Thymus (tissue), 14 donors: ENCODE measurements at places on chromosomes 6 and 20. TPM values are rescaled to one million over a fixed set of nuclear protein-coding genes. Genes with fewer than 3 reads are reported as not detected.

DNA sequence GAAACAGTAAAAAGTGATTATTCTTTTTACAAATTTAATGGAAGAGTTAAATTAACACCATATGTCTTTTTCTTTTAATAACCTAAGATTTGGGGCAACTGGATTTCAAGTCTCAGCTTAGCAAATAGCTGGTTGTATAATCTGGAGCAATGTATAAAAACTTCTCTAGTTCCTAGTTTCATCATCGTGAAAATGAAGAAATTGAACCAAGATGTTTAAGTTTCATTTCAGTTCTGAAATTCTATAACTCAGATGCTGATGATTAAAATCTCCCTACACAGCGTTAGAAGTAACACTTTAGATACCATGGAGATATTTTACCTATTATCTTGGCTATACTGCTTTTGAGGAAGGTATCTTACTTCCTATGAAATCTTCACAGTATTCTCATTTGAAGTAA is 252.0 kb downstream of the KIF16B start:
- no peak for DNase-seq
- no peak overlapping the region for H3K4me3 ChIP-seq
- H3K27ac ChIP-seq: no peak overlapping the region
- H3K27me3 ChIP-seq: no peaks in the 10 kb centered on the region
- no peaks in the 10 kb centered on the region for H3K4me1 ChIP-seq

TOX2 gene
- 14.5 TPM for total RNA-seq

CRISP3 gene
- total RNA-seq: 1.1 TPM

PRND gene
- total RNA-seq: 3.5 TPM

DNA sequence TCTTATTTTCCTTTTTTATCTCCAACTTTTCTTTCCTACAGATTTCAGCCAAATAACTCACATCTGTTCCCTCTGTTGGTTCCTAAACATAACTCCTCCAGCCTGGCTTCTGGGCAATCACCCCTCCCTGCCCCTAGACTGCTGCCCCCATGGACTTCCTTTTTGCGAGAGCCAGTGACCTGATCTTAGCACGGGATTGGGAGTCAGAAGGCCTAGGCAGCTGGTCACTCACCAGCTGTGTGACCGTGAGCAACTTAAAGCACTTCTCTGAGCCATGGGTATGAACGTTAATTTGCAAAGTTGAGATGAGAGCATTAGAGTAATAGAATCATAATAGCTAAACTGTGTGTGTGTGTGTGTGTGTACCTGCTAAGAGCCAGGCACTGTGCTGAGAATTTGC is 4.5 kb upstream of the MMP9 start:
- peaks cover 20% of the 10 kb centered on the region for H3K4me1 ChIP-seq
- H3K27ac ChIP-seq: no peak overlapping the region
- H3K27me3 ChIP-seq: peaks cover 16% of the 10 kb centered on the region
- H3K4me3 ChIP-seq: no peak overlapping the region
- no peak for DNase-seq

GRCh38 chr20:5913166-5913565 is 37.2 kb downstream of the TRMT6 start:
- H3K36me3 ChIP-seq: no peaks in the 10 kb centered on the region
- H3K27ac ChIP-seq: no peak overlapping the region
- peaks cover 9% of the 10 kb centered on the region for H3K27me3 ChIP-seq
- DNase-seq: no peak

DNA sequence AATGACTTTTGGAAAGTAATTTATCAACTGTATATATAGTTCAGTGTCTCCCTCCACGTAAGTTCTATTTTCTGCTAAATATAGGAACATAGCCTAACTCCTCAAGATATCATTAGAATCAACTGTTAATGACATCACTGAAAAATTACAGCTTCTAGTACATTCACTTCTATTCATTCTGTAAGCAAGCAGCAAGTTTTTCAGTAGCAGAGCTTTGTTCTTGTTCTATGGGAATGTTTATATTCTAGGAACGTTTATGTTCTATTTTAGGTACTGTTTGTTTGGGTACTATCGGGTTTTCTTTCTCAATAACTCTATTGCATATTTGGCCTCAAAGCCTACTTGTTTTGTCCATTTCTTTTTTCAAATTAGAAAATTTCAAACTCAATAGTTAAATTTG is 525.6 kb downstream of the EPHA7 start:
- no peaks in the 10 kb centered on the region for H3K27me3 ChIP-seq
- H3K27ac ChIP-seq: no peak overlapping the region
- H3K4me1 ChIP-seq: no peaks in the 10 kb centered on the region

TREML2 gene
- 11.1 TPM for total RNA-seq

DNA sequence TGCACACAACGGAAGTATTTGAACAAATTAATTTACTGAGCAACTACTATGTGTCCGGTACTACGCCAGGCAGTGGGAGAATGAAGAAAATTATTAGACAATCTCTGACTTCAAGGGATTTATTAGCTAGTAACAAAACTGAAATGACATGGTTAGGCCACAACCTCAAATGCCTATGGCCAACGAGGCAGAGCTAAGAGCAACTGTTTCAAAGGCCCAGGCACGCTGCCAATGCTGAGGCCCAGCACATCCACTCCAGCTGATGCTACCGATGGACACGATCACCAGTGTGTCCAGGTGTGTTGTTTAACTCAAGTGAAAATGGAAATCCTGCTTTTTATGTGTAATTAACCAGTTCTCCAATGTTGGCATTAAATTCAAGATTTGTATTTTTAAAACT is 420.9 kb downstream of the PRKN start:
- H3K36me3 ChIP-seq: no peaks in the 10 kb centered on the region
- no peak overlapping the region for H3K4me3 ChIP-seq
- no peak for DNase-seq
- no peaks in the 10 kb centered on the region for H3K27me3 ChIP-seq

DNA sequence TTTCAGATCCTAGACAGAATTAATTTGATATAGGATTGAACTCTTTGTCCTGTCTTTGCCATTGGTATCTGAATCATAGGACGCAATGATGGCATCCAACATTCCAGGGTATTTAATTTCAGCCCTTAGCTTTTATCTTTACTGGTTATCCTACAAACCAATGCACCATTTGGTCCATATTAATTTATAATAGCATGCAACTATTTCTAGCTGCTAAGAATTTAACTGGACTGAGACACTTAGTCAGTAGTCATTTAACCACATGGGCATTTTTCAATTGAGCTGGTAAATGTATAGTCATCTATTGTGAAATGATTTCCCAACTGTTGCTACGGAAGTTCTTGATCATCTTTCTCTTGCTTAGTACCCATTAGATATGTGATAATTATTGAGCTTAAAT is 141.1 kb downstream of the CD164 start:
- H3K4me3 ChIP-seq: no peak overlapping the region
- no peaks in the 10 kb centered on the region for H3K27me3 ChIP-seq
- no peaks in the 10 kb centered on the region for H3K36me3 ChIP-seq
- DNase-seq: no peak

- H3K4me3 ChIP-seq: no peak overlapping the region
- DNase-seq: no peak
- H3K27me3 ChIP-seq: no peaks in the 10 kb centered on the region
- no peak overlapping the region for H3K27ac ChIP-seq
- H3K4me1 ChIP-seq: no peaks in the 10 kb centered on the region
Observed at GRCh38 chr6:51866867-51867266, 220.5 kb downstream of the PKHD1 start.

PSORS1C2 gene
- total RNA-seq: not detected

GRCh38 chr6:25332655-25333071 is 53.5 kb downstream of the CARMIL1 start:
- H3K27me3 ChIP-seq: no peaks in the 10 kb centered on the region
- no peak for DNase-seq
- no peak overlapping the region for H3K4me3 ChIP-seq
- H3K36me3 ChIP-seq: no peaks in the 10 kb centered on the region

FHL5 gene
- 0.19 TPM for total RNA-seq

DNA sequence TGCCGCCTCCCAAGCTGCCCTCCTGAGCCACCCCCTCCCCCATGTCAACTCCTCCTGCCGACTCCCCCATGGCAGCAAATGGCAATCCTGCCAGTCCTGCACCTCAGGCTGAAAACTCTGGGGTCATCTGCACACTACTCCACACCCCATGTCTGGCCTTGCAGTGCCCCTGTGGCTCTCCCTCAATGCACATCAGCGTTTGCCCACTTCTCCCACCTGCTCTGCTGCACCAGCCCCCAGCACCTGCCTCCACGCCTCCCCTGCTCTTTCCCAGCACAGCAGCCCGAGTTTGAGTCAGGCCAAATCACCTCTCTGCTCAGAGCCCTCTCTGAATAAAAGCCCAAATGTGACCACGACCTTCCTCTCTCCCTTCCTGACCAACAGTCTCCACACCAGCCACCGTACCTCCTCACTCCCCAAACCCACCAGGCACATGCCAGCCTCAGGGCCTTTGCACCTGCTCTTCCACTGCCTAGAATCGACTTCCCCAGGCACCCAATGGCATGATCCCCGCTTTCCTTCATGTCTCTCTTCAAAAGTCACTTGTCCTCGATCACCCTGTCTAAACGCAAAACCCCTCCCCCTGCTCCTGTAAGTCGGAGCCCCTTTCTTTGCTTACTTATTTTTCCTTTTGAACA is 4.3 kb downstream of the PXDC1 start:
- H3K4me3 ChIP-seq: no peak overlapping the region
- no peak for DNase-seq
- H3K4me1 ChIP-seq: peaks cover 3% of the 10 kb centered on the region
- peaks cover 53% of the 10 kb centered on the region for H3K27me3 ChIP-seq
- H3K36me3 ChIP-seq: no peaks in the 10 kb centered on the region
- H3K27ac ChIP-seq: no peak overlapping the region

DNA sequence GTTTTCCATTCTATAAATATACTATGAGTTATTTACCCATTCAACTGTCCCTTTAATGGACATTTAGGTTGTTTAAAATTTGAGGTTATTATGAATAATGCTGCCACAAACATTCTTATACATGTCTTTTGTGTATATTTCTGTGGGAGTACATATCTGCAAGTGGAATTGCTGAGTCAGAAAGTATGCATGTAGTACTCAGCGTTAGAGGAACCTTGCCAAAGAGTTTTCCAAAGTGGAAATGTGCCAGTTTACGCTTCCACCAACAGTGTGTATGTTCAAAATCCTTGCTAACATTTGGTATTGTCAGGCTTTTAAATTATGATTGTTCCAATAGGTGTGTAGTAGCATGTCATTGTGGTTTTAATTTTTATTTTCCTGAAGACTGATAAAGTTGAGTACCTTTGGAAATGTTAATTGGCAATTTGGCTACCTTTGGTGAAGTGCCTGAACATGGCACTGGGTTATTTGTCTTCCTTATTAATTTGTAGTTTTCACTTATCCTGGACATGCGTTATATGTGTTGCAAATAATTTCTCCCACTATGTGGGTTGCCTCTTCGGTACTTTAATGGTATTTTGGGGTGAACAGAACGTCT is 341.2 kb downstream of the CD83 start:
- no peak overlapping the region for H3K4me3 ChIP-seq
- H3K36me3 ChIP-seq: no peaks in the 10 kb centered on the region
- no peak overlapping the region for H3K27ac ChIP-seq
- H3K27me3 ChIP-seq: no peaks in the 10 kb centered on the region
- DNase-seq: no peak

DNA sequence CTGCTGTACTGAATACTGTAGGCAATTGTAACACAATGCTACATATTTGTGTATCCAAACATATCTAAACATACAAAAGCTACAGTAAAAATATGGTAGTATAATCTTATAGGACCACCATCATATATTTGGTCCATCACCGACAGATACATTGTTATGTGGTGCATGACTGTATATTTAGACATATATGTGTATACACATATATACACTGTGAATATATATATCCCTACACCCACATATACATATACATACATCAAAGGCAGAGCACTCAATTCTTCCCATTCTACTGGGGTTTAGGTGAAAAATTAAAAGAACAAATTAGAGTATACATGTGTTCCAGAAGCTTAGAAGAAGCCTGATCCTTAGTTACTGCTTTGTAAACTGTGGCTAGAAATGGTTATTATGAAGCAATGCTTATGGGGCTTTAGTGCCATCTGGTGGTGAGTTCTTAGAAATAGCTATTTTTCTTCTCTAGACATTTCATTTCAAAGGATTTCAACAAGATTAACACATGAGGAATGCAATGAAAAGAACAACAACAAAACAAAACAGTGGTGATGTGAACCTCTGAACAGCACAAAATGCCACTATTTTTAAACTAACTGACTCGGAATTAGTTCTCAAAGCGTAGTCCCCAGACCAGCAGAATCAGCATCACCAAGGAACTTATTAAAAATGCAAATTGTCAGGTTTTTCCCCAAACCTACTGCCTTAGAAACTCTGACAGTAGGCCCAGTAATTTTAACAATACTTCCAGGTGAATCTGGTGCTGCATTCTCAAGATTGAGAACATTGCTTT is 38.0 kb downstream of the PKHD1 start:
- peaks cover 2% of the 10 kb centered on the region for H3K27me3 ChIP-seq
- no peak overlapping the region for H3K4me3 ChIP-seq
- no peaks in the 10 kb centered on the region for H3K36me3 ChIP-seq
- no peaks in the 10 kb centered on the region for H3K4me1 ChIP-seq

- no peak overlapping the region for H3K27ac ChIP-seq
- no peak overlapping the region for H3K4me3 ChIP-seq
- no peaks in the 10 kb centered on the region for H3K4me1 ChIP-seq
- DNase-seq: no peak
- no peaks in the 10 kb centered on the region for H3K36me3 ChIP-seq
- no peaks in the 10 kb centered on the region for H3K27me3 ChIP-seq
Observed at GRCh38 chr20:45248609-45249008, 5.8 kb downstream of the SLPI start.

DNA sequence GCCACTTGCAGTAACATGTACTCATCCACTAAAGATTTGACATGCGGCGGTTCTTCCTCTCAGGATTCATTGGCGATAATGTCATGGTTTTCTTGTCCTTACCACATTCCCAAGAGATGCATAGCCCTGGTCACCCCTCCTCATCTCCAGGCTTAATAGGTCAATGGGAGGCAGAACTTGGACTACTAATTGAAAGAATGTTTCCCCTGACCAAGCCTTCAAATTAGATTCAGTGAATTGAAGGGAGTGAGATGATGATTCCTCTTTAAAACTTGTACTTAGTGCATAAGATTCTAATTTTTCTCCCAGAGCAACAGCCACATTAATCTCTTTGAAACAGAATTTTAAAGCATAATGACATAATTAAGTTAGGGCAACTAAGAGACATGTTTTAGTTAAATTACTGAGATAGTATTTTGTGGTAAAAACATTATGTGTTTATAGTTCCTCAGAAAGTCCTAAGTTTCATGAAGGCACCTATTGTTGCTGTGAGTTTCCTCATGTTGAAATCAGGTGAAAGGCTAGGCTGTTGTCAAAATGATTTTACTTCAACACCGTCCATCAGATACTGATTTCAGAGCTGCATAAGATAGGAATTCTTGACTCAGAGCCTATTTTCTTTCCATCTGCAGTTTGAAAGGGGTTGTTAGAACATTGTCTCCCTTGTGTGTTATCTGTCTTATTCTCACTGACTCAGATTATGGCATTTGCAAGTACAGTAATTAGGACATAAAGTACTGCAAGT is 48.5 kb downstream of the STK4 start:
- DNase-seq: no peak
- no peak overlapping the region for H3K4me3 ChIP-seq
- H3K27ac ChIP-seq: no peak overlapping the region
- H3K27me3 ChIP-seq: no peaks in the 10 kb centered on the region
- H3K4me1 ChIP-seq: no peaks in the 10 kb centered on the region
- peaks cover 42% of the 10 kb centered on the region for H3K36me3 ChIP-seq

FAM83B gene
- 6.6 TPM for total RNA-seq
